ENCODE measurements at places on chromosomes 7 and 10.

DNA sequence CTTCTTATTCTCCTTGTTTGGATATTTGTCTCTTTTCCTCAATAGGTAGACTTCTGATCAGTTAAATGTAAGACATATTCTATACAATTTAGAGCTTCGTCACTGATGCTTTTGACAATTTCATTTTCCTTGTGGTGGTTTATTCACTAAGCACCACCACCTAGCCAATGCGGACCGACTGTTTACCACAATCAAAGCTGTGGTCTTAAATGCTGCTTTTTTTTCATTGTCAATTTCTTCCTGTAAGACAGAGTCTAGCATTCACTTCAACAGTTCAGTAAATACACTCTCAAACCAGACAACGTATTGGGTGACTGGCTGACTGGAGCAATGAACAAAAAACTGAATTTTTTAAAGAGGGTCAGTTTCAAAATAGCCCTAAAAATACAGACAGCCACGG lies 239.0 kb downstream of the DNAJB6 start:
- no peak for DNase-seq

DNA sequence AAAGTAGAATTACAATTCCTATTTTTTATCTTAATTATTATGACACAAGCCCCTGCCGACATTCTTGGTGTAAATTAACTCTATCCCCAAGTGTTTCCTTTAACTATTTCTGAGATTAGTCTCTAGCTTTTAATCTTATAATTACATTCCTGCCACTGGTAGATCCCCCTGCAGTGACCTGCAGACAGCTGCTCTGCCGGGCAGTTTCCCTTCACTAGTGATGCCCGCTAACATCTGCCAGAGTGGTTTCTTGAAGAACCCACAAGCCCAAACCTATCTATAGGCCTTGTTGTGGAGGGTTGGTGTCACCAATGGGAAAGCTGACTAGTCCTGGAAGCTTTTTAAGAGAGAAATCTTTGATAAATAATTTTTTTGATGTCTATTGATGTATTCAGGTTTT lies 50.0 kb downstream of the ADAM22 start:
- no peak for DNase-seq

DNA sequence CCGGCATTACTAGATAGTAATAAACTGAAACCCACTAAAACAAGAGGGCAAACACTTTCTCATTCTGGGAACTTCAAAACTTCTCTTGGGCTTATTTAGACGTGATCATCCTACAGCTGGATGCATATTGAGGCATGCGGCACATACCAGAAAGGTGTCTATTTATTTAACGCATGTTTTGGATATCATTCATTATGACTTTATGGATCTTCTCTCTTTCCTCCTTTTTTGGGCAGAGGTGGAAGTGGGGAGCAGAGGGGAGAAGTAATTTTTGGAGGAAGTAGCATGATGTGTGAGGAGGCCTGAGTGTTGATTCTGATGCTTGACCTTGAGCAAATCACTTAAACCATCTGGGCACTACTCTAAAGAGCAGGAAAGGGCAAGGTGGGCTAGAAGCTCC lies 270.6 kb downstream of the TRIL start:
- no peak for DNase-seq

- no peak for DNase-seq
Observed at GRCh38 chr7:87510411-87510875, 35.0 kb upstream of the ABCB4 start.

GRCh38 chr7:134452991-134453473 lies 5.9 kb downstream of the AKR1B1 start:
- DNase-seq, result no peak

- DNase-seq, result no peak
Observed at GRCh38 chr7:45039106-45039505, 39.1 kb downstream of the CCM2 start.

- no peak for DNase-seq
Observed at GRCh38 chr10:43304687-43305333, 37.9 kb upstream of the RASGEF1A start.

- DNase-seq, result no peak
Observed at GRCh38 chr10:108608860-108609259, 1314.5 kb downstream of the XPNPEP1 start.

- no peak for DNase-seq
Observed at GRCh38 chr7:150405584-150406311, 26.6 kb downstream of the ZNF775 start.

DNA sequence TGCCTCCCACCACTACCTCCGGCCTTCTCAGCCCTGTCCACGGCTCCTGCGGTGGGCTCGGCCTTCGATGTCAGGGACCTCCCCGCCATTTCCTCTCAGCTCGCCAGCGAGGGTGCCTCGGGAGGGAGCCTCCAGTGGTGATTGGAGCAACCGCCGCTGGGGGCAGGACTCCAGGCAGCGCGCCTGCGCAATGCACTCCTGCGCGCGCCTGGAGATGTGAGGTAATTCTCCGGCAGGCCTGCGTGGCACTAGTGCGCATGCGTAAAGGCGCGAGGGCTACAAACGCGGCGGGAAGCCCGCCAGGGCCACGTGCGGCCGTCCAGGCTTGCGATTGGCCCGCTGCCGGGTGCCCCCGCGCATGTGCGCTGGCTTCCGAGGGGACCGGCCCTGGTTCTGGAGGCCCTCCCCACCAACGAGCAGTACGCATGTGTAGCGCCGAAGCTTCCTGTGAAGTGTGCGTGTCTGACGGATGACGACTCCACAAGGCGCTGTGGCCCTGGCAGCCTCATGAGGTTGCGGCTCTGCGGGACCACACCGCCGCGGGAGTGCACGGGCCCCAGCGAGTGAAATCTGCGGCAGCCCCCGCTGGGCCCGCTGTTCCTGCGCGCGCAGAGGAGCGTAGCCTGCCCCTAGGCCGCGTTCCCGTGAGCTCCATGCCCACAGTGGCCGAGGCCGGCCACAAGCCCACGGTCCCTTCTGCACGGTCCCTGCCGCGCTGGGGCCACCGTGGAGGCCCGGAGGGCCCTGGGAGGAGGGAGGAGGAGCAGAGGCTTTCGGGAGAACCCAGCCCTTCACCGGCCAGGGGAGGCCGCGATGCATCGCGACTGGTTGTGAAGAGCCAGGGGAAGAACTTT lies at the start of gene SYCE1:
Gene SYCE1, minus strand, starts transcription at position 143 of the 854 bp plus-strand sequence. Its CDS starts 54 bp downstream, at position 89.
- DNase-seq, result no peak

DNA sequence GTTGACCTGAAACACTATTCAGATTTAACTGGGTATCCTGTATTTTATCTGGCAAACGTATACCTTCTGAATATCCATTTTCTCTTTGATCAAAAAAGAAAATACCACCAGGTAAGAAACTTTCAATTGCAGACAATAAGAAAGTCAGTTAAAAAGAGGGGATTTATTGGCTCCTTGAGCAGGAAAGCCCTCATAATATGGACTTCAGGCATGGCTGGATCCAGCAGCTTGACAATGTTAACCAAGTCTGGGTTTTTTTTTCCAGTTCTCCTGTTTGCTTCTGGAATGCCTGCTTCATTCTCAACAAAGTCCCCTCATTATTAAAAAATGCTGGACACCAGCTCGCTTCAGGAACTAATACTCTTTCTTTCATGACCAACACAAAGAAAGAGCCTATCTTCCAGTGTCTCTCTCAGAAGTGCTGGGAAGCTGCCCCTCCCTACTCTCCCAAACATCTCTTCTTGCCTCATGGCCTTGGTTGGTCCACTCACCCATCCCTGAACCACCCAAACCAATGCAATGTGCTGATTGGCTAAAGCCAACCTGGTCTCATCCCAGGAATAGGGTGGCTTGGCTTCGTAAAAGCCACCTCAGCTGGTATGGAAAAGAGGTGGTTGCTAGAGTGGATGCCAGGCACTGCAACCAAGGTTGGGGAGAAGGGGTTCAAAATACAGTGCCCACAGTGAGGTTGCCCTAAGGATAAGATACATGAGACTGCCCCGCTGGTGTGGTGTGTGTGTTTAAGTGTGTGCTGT lies 30.6 kb upstream of the WDFY4 start:
- DNase-seq, result no peak

DNA sequence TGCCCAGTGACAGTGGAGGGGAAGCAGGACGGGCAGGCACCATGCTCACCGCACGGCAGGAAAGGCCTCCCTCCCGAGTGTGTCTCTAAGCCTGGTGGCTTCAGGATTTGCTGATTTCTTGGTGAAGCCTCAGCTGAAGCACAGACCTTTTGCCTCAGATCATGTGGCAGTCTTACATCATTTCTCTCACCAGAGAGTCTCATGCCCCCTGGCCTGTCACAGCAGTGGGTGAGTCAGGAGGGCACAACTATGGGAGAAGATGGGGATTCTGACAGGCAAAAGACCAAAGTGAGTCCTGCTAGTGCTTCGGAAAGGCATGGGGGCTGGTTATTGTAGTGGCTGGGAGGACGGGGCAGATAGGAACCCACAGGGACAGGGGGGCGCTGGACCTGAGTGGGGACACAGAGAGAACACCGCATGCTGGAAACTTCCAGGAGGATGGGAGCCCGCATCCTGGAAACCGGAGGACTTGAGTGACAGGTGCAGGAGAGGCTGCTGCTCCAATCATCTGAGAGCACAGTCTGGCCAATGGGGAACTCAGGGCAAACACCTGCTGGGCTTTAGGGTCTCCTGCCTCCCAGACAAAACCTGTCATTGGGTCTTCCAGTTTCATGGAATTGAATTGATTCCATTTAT lies 166.8 kb downstream of the ADARB2 start:
- DNase-seq, result no peak

DNA sequence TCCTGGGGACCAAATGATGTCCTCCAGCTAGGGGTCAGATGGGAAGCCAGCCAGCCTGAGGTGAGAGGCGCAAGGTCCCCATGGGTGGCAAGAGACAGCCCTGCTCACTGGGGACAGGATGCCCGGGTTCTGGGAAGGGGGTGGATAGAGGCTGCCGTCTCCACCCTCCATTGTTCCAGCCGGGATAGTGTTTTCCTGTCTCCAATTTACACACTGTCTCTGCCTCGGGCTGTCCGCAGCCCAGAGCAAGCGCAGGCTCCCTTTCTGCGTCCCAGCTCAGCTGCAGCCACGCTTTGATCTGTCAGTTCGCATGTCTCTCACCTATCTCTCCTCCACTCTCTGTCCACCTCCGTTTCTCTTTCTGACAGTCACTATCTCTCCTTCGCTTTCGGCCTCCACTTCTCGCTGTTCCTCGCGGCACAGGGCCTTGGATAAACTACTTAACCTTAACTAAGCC lies 2.1 kb downstream of the EPHB4 start:
- DNase-seq, result no peak

- DNase-seq, result no peak
Observed at GRCh38 chr7:139777133-139777891, 486 bp downstream of the HIPK2 start.

DNA sequence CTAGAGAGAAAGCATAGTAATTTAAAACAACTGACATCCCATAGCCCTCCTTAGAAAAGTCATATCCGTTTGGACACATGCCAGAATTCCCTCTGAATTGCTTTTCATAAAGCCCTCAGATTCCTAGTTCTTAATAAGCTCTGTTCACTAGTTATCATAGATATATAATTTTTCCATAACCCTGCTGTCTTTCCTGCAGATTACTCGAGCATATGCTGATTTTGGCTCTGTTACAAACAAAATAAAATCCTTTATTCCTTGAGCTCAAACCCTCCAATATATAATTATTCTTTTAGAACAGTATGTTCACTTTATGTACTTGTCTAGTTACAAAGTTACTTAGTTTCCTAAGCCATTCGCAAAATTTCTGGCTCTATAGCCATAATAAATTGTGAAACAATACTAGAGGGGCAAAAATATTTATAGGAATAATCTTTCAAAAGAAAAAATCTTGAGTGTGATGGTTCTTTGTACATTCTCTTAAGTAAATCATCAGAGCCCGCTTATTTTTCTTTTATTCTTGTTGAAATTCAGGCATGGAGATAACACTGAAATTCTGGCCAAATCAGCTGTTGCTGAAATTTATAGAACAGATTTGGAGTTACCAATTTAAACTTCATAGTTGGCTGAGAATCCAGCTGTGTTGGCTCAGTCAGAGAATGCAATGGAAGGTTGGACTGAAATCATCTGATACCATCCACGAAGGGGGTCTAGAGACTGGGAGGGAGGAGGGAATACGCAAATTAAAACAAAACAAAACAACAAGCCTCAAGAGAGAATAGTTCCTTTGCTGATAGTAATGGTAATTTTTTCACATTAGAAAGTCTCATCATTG lies 146.1 kb upstream of the TMEM196 start:
- no peak for DNase-seq

DNA sequence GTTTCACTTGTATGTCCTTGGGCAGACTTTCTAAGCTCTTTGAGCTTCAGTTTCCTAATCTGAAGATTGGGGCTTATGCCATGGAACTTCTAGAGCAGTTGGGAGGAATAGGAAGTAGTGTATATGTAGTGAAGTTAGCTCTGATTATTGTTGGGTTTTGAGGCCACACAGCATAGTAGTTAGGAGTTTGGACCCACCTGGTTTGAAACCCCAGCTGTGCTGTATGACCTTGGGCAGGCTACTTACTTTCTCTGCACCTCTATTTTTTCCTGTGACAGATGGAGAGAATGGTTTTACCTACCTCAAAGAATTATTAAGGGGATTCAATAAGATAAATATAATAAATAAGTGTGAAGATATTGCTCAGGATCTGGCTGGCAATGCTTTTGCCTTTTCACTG lies 61.4 kb upstream of the ADRB1 start:
- DNase-seq, result no peak

DNA sequence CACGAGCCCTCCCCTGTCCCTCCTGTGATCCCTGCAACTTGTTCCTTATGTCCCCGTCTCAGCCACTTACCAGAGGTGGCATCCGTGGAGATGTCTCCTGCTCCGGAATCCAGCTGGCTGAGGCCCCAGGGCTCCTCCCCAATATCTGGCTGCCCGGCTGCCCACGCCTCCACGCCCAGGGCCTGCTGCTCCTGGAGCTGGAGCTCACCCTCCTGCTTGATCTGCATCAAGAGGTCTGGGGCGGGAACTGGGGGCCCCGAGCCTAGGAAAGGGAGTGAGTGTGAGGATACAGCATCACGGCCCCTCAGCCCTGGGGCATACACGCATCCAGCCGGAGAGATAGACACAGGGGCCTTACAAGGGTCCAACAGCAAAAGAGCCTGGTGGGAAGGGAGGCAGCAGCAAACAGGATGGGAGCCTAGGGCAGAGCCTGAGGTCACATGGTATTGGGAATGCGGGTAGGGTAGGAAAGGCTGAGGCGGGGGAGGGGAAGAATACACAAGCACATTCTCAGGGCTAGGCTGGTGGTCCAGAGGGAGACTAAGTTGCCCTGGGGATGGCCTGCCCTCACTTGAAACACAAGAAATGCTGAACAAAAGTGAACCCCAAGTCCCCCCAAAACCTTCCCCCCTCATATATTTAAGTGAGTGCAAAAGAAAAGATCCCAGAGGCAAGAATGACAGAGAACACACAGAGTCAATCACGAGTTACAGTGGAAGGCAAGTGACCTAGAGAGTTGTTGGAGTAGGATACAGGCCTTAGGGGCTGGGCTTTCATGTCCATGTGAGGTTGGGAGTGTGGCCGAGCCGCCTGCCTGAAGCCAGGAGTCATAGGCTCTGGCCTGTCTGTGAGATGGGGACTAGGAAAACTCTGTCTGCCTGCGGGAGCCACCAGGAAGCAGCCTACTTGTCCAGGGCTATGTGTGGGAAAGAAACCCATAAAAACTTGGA lies 16.9 kb upstream of the ZNF777 start:
- no peak for DNase-seq

All from HS-5 (cell line).